ENCODE measurements at places on chromosomes 4 and X. TPM values are rescaled to one million over a fixed set of nuclear protein-coding genes. Genes with fewer than 3 reads are reported as not detected.
A peak's percentile ranks its signal among the peaks of the same experiment; 100 is the strongest.

Gene DSPP
- total RNA-seq: not detected

Gene PRPS1
- total RNA-seq: 113 TPM

Gene EDNRA
- total RNA-seq: not detected

Gene ZNF41
- total RNA-seq: 11.9 TPM

Gene CTSO
- 4.1 TPM for total RNA-seq

Gene CXCL1
- total RNA-seq: not detected

Gene MID1IP1
- total RNA-seq: 73.6 TPM

Gene DRD5
- total RNA-seq: not detected

GRCh38 chr4:3512279-3512678, 19.9 kb downstream of the LRPAP1 start:
- no peak overlapping the region for H3K27ac ChIP-seq
- DNase-seq: no peak
- H3K27me3 ChIP-seq: no peaks in the 10 kb centered on the region

DNA sequence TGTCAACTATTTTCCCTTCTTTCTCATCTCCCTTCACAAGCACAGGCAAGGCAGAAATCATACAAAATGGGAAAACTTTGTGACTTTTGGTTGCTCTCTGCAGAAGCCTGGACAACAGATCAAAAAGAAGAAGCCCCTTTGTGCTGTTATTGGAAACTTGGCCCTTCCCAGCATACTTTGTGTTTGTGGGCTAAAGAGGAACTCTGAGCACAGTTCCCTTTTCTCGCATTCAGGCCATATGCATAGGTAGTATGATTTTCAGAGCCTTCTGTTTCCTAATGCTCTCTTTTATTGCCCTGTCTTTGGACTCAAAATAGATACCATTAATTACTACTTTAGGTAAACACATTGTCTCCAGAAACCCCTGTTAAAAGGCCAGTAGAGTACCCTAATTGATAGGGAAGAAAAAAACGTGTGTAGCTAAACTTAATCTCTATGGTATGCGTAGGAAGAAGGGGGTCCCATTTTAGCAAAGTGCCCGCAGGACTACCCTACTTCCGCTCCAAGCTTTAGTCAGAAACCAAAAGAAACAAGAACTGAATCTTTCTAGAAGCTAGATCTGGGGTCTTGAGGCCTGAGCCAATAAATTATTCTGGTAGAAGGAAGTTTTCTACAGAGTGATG, 26.6 kb downstream of the VSIG4 start:
- no peak for DNase-seq
- no peaks in the 10 kb centered on the region for H3K36me3 ChIP-seq

GRCh38 chrX:65671286-65671685, 3.8 kb downstream of the MSN start:
- no peak overlapping the region for H3K27ac ChIP-seq
- peaks cover 12% of the 10 kb centered on the region for H3K36me3 ChIP-seq
- peaks cover 51% of the 10 kb centered on the region for H3K4me1 ChIP-seq
- no peak for DNase-seq

DNA sequence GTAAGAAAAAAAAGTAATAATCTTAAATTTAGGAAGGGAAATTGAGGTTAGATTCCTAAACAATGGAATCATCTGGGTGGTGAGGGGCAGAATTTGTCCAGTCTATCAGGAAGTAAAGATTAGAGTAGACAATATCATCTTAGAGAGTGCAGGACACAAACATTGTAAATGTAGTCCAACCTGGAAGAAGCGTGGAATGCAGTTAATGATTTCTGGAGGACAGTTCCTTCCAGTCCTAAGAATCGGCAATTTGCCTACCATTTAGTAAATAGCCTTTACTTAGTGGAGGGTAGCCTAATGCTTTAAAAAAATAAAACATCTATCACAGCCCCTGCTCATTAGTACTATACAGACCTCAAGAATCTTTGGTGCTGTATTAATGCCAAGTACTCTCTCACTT, 147.5 kb upstream of the TTC29 start:
- no peak for DNase-seq
- H3K27me3 ChIP-seq: no peaks in the 10 kb centered on the region
- H3K36me3 ChIP-seq: no peaks in the 10 kb centered on the region
- H3K4me3 ChIP-seq: no peak overlapping the region
- no peak overlapping the region for H3K27ac ChIP-seq

- H3K27me3 ChIP-seq: no peaks in the 10 kb centered on the region
- H3K36me3 ChIP-seq: no peaks in the 10 kb centered on the region
- H3K4me1 ChIP-seq: no peaks in the 10 kb centered on the region
- H3K4me3 ChIP-seq: no peak overlapping the region
- no peak overlapping the region for H3K27ac ChIP-seq
Observed at GRCh38 chr4:7296661-7297335, 104.5 kb downstream of the SORCS2 start.

GRCh38 chrX:38126179-38126578, 94.5 kb downstream of the SRPX start:
- no peaks in the 10 kb centered on the region for H3K36me3 ChIP-seq
- DNase-seq: no peak
- H3K4me1 ChIP-seq: no peaks in the 10 kb centered on the region
- H3K27ac ChIP-seq: no peak overlapping the region
- no peaks in the 10 kb centered on the region for H3K27me3 ChIP-seq

GRCh38 chrX:47745416-47745815, 86.4 kb upstream of the UXT start:
- DNase-seq: no peak
- no peak overlapping the region for H3K4me3 ChIP-seq
- H3K27ac ChIP-seq: no peak overlapping the region
- no peaks in the 10 kb centered on the region for H3K4me1 ChIP-seq
- H3K36me3 ChIP-seq: no peaks in the 10 kb centered on the region
- H3K27me3 ChIP-seq: no peaks in the 10 kb centered on the region

DNA sequence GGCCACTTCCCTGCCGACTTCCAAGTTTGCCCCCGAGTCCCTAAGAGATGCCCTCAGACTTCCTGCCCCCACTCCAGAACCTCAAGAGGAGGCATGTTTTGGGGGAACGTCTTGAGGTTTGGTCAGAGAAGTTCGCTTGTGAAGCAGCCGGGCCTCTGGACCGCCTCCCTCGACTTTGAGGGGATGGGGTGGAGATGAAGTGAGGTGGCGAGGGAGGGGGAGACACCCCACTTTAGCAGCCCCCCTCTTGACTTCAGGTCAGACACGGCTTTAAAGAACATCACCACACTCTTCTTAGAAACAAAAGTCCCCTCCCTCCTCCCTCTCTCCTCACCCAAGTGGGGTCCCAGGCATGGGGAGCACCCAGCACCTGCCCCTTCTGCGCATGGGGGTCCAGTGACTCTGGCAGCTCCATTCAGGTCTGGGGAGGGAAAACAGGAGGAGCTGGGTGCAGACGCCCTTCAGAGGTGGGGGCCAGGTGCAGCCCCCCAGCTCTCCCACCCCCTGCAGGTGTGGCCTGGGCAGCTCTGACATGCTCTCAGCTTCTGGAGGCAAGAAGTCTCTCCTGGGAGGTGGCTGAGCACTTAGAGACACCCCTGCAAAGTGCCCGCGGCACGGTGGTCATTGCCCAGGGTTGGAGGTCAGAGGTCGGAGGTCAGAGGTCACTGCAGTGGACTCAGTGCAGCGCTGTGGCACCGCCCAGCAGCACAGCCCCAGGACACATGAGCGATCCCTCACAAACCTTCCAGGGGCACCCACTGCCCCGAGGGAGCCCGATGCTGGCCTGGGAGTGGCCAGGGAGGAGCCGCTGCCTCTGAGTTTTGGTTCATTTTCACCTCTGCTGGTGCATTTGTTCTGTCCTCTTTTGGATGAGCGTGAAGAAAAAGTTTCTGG, 108.8 kb downstream of the CPZ start:
- no peaks in the 10 kb centered on the region for H3K4me1 ChIP-seq
- no peaks in the 10 kb centered on the region for H3K36me3 ChIP-seq
- H3K4me3 ChIP-seq: no peak overlapping the region
- no peaks in the 10 kb centered on the region for H3K27me3 ChIP-seq
- no peak overlapping the region for H3K27ac ChIP-seq

DNA sequence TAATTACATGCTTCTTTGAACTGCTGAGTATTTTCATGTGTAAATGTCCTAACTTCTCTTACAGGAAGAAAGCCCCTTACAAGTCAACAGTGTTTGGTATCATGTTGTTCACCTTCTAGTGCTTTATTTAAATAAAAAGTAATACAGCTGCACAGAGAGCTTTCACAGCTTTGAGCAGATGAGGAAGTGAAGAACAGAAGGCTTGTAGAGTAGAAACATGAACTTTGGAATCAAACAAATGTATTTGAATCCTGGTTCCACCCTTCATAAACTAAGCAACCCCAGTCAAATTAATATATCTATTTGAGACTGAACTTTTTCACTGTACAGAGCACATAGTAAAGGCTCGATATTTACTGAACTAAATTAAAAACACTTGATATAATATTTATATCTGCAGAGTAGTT, 120.5 kb downstream of the CAMK2D start:
- H3K27me3 ChIP-seq: no peaks in the 10 kb centered on the region
- H3K36me3 ChIP-seq: no peaks in the 10 kb centered on the region
- H3K4me3 ChIP-seq: no peak overlapping the region
- no peak overlapping the region for H3K27ac ChIP-seq
- no peak for DNase-seq

DNA sequence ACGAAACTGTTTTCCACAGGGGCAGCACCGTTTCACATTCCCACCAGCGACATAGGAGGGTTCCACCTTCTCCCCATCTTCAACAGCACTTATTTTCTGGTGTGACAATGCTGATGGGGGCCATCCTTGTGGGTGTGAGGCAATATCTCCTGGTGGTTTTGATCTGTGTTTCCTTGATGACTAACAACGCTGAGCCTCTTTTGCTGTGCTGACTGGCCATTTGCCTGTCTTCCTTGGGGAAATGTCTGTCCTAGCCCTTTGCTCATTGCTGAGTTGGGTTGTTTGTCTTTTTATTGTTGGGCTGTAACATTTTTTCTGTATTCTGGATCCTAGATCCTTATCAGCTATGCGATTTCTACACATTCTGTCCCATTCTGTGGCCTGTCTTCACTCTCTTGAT, 33.7 kb downstream of the ATP2B3 start:
- H3K27ac ChIP-seq: no peak overlapping the region
- no peaks in the 10 kb centered on the region for H3K36me3 ChIP-seq
- no peak for DNase-seq
- no peak overlapping the region for H3K4me3 ChIP-seq
- H3K4me1 ChIP-seq: no peaks in the 10 kb centered on the region

- no peak for DNase-seq
- H3K36me3 ChIP-seq: no peaks in the 10 kb centered on the region
- H3K27me3 ChIP-seq: no peaks in the 10 kb centered on the region
- no peak overlapping the region for H3K27ac ChIP-seq
- H3K4me3 ChIP-seq: no peak overlapping the region
- no peaks in the 10 kb centered on the region for H3K4me1 ChIP-seq
Observed at GRCh38 chr4:73729534-73730165, 10.7 kb upstream of the CXCL8 start.

DNA sequence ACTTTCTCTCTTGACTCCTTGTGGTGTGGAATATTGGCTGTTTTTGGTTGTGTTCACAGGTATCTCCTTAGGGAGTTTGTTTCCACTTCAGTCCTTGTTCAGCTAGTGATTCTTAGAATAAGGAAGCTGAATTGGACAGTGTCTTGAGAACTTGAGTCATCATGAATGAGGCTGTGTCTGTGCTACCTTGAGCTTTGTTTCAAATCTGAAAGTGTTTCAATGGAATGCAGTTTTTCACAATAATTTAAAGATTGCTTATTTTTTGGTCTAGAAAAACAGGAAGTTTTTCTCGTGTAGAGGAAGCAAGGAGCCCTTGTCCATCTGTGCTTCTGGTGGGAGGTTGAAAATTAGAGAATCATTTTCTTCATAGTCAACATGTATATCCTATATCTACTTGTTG, 76.5 kb downstream of the ZNF518B start:
- no peak overlapping the region for H3K4me3 ChIP-seq
- DNase-seq: no peak

DNA sequence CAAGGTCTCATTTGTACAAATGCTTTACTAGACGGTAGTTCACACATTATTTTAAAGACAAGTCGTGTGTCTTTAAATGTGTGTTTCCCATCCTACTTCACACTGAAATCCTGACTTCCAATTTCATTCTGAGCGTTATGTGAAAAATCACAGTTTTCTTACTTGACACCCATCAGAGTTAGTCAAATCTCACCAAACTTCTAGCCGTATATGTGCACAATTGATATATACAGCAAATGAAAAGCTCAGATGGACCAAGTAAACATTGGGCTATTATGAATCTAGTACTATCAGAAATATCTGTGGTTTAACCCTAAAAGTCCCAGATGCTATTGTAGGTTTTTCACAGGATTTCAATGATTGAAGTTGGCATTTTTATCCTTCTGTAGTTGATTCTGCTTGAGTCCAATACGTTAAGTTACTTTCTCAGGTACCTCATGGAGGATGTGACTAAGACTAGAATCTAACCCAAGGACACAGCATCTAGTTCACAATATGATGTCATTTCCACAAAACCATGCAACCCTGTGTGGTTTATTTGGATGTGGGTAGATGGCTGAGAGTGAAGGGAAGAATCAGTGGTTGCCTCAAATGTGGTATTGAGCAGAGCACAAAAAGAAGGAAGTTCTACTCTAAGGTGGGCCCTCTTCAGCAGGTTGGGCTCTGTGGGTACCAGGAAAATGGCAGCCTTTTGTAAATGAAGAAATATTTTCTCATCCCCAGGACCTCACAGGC, 22.1 kb upstream of the TRIM60 start:
- no peaks in the 10 kb centered on the region for H3K27me3 ChIP-seq
- H3K27ac ChIP-seq: no peak overlapping the region
- no peak overlapping the region for H3K4me3 ChIP-seq

- H3K4me3 ChIP-seq: peak overlapping the region; percentile 45
- H3K27me3 ChIP-seq: no peaks in the 10 kb centered on the region
- DNase-seq: no peak
- no peak overlapping the region for H3K27ac ChIP-seq
- no peaks in the 10 kb centered on the region for H3K36me3 ChIP-seq
- H3K4me1 ChIP-seq: peaks cover 27% of the 10 kb centered on the region
Observed at GRCh38 chr4:69759189-69759604, 1.2 kb downstream of the SULT1B1 start.

DNA sequence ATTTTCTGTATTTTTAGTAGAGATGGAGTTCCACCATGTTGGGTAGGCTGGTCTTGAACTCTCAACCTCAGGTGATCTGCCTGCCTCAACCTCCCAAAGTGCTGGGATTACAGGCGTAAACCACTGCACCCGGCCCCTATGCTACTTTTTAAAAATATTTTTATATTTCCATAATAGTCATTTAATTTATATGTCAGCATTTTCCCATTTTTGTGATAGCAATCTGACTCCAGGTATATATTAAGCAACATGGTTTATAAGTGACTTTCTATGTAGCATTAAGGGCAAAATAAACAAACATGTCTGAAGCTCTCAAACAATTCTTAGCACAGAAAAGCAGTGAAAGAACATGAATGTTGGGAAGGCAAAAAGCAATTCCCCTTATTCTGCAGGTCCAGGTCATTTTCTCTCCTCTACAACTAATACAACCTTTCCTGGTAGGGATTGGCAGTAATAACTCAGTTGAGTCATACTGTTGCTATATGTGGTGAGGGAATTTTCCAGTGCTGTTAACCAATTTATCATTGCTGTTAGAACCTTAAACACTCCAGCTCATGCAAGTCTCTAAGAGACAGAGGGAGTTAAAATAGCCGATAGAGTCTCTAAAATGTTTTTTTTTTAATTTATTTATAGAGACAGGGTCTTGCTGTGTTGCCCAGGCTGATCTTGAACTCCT, 24.0 kb downstream of the SMIM14 start:
- no peaks in the 10 kb centered on the region for H3K27me3 ChIP-seq
- no peaks in the 10 kb centered on the region for H3K4me1 ChIP-seq
- H3K36me3 ChIP-seq: no peaks in the 10 kb centered on the region
- no peak overlapping the region for H3K4me3 ChIP-seq
- H3K27ac ChIP-seq: no peak overlapping the region

GRCh38 chrX:5753291-5753690, 475.4 kb downstream of the NLGN4X start:
- no peaks in the 10 kb centered on the region for H3K36me3 ChIP-seq
- no peak overlapping the region for H3K4me3 ChIP-seq
- no peak overlapping the region for H3K27ac ChIP-seq
- DNase-seq: no peak
